Stimulated activated CD8-positive, alpha-beta memory T cell treated with anti-CD3 and anti-CD28 coated beads, Interleukin-4, amount 100 ng/mL, for 1 hour (primary cell): ENCODE measurements at places on chromosomes 3 and 15.

- DNase-seq: no peak
Measured at GRCh38 chr15:55606214-55606613, 18.1 kb upstream of the PYGO1 start.

DNA sequence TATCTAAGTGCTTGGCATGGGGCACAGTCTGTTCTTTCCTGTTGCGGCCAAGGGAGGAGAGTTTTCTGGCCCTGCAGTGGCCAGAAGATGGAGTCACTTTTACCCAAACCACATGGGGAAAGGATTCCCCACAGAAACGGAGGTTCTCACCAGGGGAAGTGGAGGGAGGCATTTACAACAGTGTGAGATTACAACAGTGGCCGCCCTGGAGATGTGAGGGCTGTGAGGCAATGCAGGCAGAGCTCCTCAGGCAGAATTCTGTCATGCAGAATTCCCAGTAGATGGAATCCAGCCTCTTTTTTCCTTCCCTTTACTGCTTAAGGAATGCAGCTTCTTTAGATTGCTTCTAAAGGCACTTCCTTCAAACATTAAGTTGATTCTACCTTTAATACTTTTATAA lies 83.1 kb downstream of the CACNA1D start:
- DNase-seq: no peak

GRCh38 chr3:148202386-148202785 lies 495.3 kb upstream of the AGTR1 start:
- DNase-seq: no peak

GRCh38 chr15:86101818-86102217 lies 22.1 kb downstream of the AGBL1 start:
- no peak for DNase-seq

DNA sequence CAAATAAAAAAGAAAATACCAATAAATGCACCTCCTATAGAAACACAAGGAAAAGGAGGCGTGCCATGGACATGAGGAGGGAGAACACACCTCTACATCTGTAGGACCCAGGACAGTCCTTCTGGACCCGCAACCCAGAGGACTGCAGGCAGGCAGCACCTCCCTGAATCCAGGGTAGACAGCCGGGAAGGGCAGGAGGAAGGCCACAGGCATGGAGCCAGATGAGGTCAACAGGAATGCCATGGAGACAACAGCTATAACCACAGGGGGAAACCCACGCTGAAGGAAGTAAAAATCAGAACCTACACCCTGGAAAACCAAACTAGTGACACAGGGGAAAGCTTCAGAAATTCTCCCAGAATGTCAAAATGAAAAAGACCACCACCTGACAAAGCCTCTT lies 248.8 kb upstream of the NSMCE3 start:
- DNase-seq: no peak

- no peak for DNase-seq
Measured at GRCh38 chr3:13796701-13797460, 83.0 kb downstream of the WNT7A start.
